Vagina (tissue), 2 donors: ENCODE measurements at places on chromosomes 5 and 9. TPM values are rescaled to one million over a fixed set of nuclear protein-coding genes. Genes with fewer than 3 reads are reported as not detected.

Gene TMEFF1
- total RNA-seq, result not detected

Gene RXRA
- 49.4 TPM for total RNA-seq

Gene OBP2B
- total RNA-seq, result not detected

Gene GHR
- total RNA-seq, result 16.7 TPM

Gene SH2D3C
- total RNA-seq, result 19.6 TPM

Gene ACOT12
- not detected for total RNA-seq

DNA sequence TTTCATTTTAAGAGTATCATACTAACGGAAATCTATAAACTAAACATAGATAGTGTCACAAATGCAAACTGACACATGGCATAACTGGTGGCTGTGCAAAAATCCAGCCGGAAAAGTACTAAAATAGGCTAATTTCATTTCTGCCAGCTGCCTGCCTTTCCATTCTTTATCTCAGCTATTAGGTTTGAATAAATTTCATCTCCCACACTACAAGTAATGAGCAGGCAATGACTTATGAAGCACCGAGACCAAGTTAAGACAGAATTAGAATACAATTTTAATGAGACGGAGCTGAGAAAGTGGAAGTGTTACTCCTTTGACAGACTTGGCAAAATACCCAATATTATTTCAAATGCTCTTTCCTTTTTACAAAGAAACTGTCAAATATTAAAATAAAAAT is 258.8 kb upstream of the ZNF608 start:
- no peak for DNase-seq

DNA sequence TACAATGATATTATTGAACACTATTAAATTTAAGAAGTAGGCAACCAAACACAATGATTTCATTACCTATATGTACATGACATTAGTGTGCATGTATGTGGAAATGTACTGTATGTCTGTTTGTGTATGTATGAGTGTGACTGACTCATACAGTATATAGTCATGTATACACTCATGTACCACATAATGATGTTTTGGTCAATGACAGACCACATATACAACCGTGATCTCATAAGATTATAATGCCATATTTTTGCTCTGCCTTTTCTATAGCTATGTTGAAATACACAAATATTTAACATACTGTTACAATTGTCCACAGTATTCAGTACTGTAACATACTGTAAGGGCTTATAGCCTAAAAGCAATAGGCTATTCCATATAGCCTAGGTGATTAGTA is 19.7 kb downstream of the SVEP1 start:
- no peak for DNase-seq

DNA sequence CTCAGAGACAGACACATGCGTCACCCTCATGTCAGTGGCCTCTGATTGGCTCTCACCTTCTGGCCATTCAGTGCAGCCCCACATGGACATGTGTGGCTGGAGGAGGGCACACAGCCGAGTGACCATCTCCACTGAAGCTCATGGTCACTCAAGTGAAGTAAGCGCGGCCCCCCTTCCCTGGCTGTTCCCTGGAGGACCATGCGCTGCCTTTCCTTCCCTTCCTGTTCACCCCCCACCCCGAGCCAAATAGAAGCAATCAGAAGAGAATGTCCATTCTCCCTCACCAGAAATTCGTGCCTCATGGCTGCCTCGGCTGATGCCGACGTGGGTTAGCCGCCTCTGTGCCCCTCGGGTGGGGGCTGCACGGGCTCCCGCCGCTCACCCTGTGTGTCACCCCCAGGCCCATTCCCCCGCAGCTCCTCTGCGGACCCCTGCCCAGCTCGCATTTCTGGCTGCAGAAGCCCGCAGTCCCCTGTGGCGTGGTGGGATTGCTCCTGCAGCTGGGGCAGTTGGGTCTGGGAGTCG is 12.5 kb upstream of the COL5A1 start:
- no peak for DNase-seq

GRCh38 chr5:178730940-178731265 is 444 bp upstream of the ZNF354A start:
- no peak for DNase-seq

GRCh38 chr9:109011231-109011671 is 2.0 kb downstream of the CTNNAL1 start:
- DNase-seq, result no peak

DNA sequence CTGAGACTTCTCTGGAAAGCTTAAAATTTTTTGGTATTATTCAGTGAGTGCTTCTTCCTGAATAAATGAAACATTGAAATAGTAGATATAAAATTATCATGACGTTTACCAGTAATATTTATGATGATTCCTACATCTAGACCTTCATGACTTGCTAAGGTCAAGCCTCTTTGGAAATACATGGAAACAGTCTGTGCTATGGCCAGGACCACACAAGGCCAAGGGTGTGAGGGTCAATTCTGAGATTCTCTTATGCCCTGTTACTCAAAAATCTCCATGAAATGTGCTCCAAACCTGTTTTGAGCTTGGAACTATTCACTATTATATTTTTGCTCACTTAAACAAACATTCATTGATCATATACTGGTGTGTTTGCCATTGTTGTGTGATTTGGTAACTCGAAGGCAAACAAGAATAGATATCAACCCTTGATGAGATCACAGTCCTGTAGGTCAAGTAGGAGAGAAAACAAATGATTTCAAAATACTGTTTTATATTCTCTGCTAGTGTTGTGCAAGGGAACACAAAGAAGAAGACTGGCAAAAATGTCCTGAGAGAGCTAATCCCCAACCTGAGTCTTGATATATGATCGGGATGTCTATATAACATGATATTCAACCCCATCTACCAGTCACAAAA is 1254.9 kb upstream of the DMAC1 start:
- DNase-seq, result no peak

GRCh38 chr9:16154521-16155078 is 601.8 kb downstream of the CCDC171 start:
- peak; percentile 74 for DNase-seq

GRCh38 chr9:114004221-114004716 is 73.8 kb downstream of the AMBP start:
- peak; percentile 74 for DNase-seq

DNA sequence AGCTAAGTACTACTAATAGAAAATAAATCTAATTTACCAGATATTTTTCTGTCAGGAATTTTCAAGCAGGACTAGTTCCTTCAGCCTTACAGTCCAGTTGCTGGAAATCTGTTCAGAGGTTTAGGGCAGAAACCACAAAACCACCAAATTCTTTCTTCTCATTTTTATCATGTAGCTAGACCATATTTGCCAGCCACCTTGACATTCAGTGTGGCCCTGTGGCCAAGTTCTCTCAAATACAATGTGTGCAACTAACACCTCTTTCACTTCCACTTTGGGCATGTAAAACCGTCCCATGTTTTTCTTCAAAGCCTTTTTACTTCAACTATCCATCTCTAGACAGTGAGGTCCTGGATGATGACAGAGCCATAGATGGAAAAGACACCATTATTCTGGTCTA is 1133.2 kb upstream of the CDH18 start:
- DNase-seq, result no peak
